ENCODE measurements at places on chromosomes 13 and 19.

- DNase-seq: no peak
These were observed 1.0 kb downstream of the KLF1 start for GRCh38 chr19:12885749-12886650.

DNA sequence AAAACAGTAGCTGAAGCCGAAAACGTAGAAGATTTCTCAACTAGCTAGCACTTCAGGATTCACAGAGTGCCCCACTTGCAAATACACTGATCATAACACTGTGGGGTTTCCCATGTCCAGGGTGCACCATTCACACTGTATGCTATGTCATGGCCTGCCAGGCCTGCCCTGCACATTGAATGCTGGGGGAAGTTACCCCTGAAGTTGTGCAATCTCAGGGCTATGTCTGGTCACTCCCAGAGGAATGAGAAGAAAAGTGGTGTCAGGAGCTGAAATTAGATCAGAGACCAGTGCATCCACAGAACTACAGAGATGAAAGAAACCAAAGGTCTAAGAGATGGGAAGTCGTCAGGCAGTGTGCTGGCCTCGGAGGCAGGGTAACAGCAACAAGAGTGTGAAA, 196.8 kb downstream of the RAP2A start:
- DNase-seq: no peak

- DNase-seq: no peak
These were observed 12.8 kb downstream of the CASP14 start for GRCh38 chr19:15062036-15062435.

DNA sequence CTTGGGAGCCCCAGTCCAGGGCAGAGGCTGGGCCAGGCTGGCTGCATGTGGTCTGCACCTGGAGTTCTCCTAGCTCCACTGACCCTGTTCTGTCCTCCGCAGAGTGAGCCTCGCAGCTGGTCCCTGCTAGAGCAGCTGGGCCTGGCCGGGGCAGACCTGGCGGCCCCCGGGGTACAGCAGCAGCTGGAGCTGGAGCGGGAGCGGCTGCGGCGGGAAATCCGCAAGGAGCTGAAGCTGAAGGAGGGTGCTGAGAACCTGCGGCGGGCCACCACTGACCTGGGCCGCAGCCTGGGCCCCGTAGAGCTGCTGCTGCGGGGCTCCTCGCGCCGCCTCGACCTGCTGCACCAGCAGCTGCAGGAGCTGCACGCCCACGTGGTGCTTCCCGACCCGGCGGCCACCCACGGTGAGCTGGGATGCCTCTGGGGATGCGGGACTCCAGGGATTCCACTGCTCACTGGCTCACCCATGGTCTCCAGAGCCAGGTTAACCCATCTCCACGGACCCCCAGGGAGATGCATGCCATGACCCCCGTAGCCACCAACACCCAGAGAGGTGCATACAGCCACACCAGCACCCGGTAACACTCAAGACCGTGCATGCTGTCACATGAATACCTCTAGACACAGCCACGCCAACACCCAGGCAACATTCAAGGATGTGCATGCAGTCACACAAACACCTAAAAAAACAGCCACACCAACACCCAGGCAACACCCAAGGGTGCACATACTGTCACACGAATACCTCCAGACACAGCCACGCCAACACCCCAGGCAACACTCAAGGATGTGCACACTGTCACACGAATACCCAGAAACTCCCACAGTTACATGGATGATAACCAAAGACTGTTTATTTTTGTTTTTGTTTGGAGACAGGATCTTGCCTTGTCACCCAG, 8.2 kb downstream of the PKN1 start:
- DNase-seq: no peak

- DNase-seq: no peak
These were observed 14.2 kb upstream of the LILRB1 start for GRCh38 chr19:54616057-54616456.

DNA sequence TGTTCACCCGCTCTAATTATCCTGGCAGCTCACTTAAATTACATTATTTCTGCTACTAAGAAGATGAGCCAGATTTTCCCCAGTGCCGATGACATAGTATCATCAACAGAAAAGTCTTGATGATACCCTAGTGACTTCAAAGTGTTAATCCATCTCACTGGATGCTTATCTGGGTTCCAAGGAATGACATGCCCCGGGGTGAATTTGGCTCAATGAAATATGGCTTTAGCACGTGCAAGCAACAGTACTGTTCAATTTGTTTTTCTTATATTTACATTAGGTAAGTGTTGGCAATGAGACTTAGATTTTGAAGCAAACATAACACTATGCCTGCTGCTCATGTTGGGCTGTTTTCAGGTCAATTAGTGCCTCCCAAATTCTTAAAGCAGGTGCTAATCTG, 548.2 kb upstream of the SLITRK1 start:
- DNase-seq: no peak

All from stimulated activated CD8-positive, alpha-beta memory T cell treated with anti-CD3 and anti-CD28 coated beads, Interleukin-15, amount 100 ng/mL, for 1 hour (primary cell).